ENCODE measurements at places on chromosomes 11 and 22. TPM values are rescaled to one million over a fixed set of nuclear protein-coding genes. Genes with fewer than 3 reads are reported as not detected.
A peak's percentile ranks its signal among the peaks of the same experiment; 100 is the strongest.

GRCh38 chr11:46759196-46759595 lies 40.2 kb downstream of the F2 start:
- no peak for DNase-seq

DNA sequence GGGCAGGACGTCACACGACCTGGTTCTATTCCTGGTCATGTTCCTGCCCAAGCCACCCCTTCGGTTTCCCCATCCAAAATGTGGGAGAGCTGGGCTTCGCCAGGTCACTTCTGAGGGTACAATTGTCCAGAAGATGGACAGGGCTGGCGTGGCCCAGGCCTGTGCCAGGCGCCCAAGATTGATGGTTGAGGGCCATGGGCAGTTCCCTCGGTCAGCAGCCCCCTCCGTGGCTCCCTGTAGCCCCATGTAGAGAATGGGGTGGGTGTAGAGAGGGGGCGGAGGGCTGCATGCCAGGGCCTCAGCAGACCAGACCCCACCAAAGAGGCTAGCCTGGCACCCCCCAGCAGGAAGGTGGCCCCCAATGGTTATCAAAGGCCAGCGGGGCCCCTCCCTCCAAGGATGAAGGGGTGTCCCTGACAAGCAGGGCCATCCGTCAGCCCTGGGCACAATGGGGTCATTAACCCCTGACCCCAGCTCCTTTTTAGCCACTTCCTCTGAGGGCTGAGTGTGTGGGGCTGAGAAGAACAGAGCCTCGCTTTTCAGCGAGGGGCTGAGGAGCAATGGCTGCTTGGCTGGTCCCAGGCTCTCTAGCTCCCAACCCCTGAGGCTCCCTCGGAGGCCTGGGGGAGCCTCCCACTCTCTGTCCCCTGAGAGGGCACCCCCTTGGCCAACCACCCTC lies 11.0 kb upstream of the PICK1 start:
- peak; percentile 43 for DNase-seq

DNA sequence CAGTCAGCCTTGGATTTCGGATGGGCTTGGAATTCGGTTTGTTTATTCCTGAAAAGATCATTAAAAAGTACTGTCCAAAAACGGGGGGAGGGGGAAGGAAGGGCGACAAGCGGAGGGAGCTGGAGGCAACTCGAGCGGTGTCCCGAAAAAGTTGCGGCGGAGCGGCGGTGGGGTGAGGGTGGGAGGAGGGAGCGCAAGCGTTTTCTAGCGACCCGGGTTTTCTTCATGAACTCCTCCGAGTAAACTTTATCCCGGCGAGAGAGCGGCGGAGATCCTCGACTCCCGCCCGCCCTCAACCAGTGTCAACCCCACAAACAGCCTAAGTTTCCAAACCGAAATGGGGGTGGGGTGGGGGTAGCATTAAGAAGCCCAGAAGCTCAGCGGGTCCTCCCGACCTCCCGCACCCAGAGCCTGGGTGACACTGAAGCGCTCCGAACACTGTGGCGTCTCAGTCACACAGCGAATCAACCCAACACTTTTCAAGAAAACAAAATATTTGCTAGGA lies 133.0 kb upstream of the C11orf58 start:
- DNase-seq, result peak; percentile 70

- DNase-seq, result no peak
Measured at GRCh38 chr11:36488096-36488495, 22.0 kb downstream of the TRAF6 start.

- no peak for DNase-seq
Measured at GRCh38 chr11:95364324-95365295, 133.6 kb upstream of the SESN3 start.

- no peak for DNase-seq
Measured at GRCh38 chr11:20618083-20618482, 18.7 kb downstream of the SLC6A5 start.

- DNase-seq, result no peak
Measured at GRCh38 chr11:69059985-69060384, 11.3 kb downstream of the TPCN2 start.

DNA sequence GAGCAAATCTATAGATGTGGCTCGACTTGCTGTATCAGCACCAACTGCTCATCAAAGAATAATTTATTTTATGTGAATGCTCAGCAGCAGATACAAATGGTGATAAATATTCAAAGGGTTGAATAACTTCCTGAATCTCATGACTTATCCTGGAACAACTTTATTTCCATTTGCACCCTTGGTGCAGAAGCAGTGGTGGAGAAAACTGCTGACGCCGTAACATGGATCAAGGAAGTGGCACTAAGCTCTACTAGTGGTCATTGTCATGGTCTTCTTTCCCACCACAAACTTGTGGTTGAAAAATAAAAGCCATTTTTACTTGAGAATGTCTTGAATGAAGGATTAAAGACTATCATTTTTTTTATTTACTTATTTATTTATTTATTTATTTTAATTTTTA lies 14.6 kb downstream of the MARK2 start:
- no peak for DNase-seq

THRSP gene
- not detected for total RNA-seq

JHY gene
- 2.4 TPM for total RNA-seq

IFITM5 gene
- total RNA-seq, result not detected

CREB3L1 gene
- 1.6 TPM for total RNA-seq

CCDC87 gene
- total RNA-seq, result 0.67 TPM

FLRT1 gene
- 1.7 TPM for total RNA-seq

PRSS23 gene
- total RNA-seq, result 2.7 TPM

All from H7 (cell line).